ENCODE measurements at places on chromosomes 5 and 9. TPM values are rescaled to one million over a fixed set of nuclear protein-coding genes. Genes with fewer than 3 reads are reported as not detected.

DNA sequence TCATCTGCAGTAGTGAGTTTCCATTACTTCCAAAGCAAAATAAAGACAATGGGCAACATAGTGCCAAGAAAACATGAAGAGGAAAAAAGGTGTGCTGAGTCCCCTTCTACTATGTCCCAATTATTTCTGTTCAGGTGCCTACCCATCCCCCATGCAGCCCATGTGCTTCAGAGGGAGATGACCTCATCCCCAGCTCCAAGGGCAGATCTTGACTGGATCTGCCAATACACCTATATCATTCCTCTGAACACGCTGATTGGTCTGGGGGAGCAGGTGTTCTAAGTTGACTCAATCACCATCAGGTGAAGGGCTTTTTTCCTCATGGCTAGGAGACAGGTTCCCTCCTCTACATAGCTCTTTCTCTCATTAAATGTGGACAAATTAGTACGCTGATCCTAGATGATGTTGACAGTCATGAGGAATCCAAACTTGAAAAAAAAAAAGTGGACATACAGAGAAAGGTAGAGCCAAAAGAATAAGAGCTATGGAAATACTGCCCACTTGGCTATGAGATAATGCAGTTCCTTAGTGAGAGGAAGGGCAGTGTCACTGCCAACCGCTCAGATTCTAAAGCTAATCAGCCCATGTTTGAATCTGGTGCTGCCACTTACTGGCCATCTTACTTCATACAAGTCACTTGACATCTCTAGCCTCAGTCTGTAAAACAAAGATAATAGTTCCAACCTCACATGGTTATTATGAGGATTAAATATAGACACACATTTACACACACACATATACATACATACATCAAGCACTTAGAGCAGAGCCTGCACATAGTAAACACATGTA is 23.1 kb downstream of the PRELID2 start:
- no peaks in the 10 kb centered on the region for H3K27me3 ChIP-seq
- no peak overlapping the region for H3K27ac ChIP-seq
- no peak overlapping the region for H3K4me3 ChIP-seq
- DNase-seq: peak; percentile 22
- H3K4me1 ChIP-seq: no peaks in the 10 kb centered on the region

GRCh38 chr9:15121630-15122029 is 185.4 kb downstream of the TTC39B start:
- no peaks in the 10 kb centered on the region for H3K36me3 ChIP-seq
- no peak for DNase-seq
- H3K4me3 ChIP-seq: no peak overlapping the region
- no peak overlapping the region for H3K27ac ChIP-seq
- no peaks in the 10 kb centered on the region for H3K4me1 ChIP-seq

GRCh38 chr5:59416451-59416850 is 477.1 kb downstream of the PDE4D start:
- H3K36me3 ChIP-seq: no peaks in the 10 kb centered on the region
- no peak overlapping the region for H3K27ac ChIP-seq
- H3K27me3 ChIP-seq: no peaks in the 10 kb centered on the region
- peaks cover 3% of the 10 kb centered on the region for H3K4me1 ChIP-seq
- H3K4me3 ChIP-seq: no peak overlapping the region

DNA sequence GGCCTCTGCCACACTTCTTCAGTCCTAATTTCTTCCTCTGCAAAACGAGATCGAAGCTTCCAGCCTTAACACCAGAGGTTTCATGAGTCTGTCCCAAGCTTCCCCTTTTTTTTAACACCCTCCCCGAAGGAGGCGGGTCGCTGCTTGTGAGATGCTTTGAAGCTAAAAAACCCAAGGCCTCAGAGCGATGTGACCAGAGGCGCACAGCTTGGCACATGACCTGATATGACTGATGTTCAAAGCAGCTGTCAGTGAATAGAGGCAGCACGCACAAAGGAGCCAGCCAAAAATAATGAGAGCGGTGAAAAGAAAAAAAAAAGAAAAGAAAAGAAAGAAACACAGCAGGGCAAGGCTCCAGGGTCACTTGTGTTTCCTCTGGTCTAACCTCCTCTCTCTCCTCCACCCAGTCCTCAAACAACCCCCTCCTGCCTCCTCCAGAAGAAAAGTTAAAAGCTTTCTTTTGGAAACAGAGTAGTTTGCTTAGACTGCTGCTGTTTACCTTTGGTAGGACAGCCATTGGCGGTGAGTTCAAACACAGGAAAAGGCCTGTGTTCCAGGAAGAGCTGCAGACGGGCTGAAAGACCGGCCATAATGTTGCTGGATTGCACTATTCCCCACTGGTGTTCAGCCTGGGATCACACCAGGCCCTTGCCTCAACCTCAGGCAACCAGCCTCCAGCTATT is 10.9 kb upstream of the ZNF366 start:
- H3K4me1 ChIP-seq: no peaks in the 10 kb centered on the region
- no peak for DNase-seq
- H3K4me3 ChIP-seq: no peak overlapping the region
- peaks cover 2% of the 10 kb centered on the region for H3K27me3 ChIP-seq

- H3K27ac ChIP-seq: peak overlapping the region; percentile 99
- no peaks in the 10 kb centered on the region for H3K4me1 ChIP-seq
- no peak for DNase-seq
- H3K27me3 ChIP-seq: no peaks in the 10 kb centered on the region
- H3K4me3 ChIP-seq: peak overlapping the region; percentile 72
Observed at GRCh38 chr5:56908942-56909293, 478 bp upstream of the SETD9 start.

DNA sequence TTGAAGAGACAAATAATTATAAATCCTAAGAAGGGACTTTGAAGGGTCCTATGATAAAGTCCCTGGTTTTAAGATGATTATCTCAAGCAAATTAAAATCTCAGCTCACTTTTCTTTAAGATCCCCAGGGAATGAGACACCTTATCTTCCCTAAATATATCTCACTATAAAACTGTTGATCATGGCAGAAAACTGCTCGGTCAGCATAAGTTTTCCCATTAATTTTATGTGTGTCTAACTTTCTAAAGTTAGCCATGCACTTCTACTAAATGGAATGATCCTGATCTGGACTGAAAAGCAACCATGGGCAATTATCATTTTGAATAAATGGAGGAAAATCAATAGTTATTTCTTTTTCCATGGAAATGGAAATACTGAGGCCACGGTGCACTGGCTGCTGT is 314.5 kb downstream of the TRPM3 start:
- H3K27me3 ChIP-seq: no peaks in the 10 kb centered on the region
- no peak overlapping the region for H3K4me3 ChIP-seq
- H3K4me1 ChIP-seq: no peaks in the 10 kb centered on the region
- no peak overlapping the region for H3K27ac ChIP-seq
- no peak for DNase-seq

- H3K4me3 ChIP-seq: no peak overlapping the region
- no peak overlapping the region for H3K27ac ChIP-seq
- no peak for DNase-seq
- H3K27me3 ChIP-seq: no peaks in the 10 kb centered on the region
Observed at GRCh38 chr5:178483620-178484019, 106.6 kb downstream of the COL23A1 start.

- H3K27me3 ChIP-seq: no peaks in the 10 kb centered on the region
- no peak overlapping the region for H3K27ac ChIP-seq
- H3K4me3 ChIP-seq: no peak overlapping the region
- no peak for DNase-seq
- no peaks in the 10 kb centered on the region for H3K36me3 ChIP-seq
Observed at GRCh38 chr9:125759764-125760129, 12.6 kb downstream of the PBX3 start.

DNA sequence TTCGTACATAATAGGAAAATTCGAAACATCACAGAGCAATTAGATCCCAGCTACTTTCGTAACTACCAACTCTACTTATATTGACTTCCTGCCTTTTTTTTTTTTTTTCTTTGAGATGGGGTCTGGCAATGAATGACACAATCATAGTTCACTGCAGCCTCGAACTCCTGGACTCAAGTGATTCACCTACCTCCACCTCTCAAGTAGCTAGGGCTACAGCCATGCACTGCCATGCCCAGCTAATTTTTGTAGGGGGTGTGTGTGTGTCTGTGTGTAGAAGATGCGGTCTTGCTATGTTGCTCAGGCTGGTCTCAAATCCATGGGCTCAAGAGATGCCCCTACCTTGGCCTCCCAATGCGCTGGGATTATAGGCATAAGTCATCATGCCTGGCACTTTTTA is 5.8 kb upstream of the PAIP2 start:
- DNase-seq: no peak
- H3K4me1 ChIP-seq: no peaks in the 10 kb centered on the region
- H3K27ac ChIP-seq: no peak overlapping the region
- no peaks in the 10 kb centered on the region for H3K27me3 ChIP-seq
- no peak overlapping the region for H3K4me3 ChIP-seq
- H3K36me3 ChIP-seq: peaks cover 3% of the 10 kb centered on the region

- H3K36me3 ChIP-seq: no peaks in the 10 kb centered on the region
- no peak overlapping the region for H3K27ac ChIP-seq
- no peaks in the 10 kb centered on the region for H3K4me1 ChIP-seq
- peak; percentile 36 for DNase-seq
Observed at GRCh38 chr9:86614871-86615849, 260.9 kb upstream of the TUT7 start.

DNA sequence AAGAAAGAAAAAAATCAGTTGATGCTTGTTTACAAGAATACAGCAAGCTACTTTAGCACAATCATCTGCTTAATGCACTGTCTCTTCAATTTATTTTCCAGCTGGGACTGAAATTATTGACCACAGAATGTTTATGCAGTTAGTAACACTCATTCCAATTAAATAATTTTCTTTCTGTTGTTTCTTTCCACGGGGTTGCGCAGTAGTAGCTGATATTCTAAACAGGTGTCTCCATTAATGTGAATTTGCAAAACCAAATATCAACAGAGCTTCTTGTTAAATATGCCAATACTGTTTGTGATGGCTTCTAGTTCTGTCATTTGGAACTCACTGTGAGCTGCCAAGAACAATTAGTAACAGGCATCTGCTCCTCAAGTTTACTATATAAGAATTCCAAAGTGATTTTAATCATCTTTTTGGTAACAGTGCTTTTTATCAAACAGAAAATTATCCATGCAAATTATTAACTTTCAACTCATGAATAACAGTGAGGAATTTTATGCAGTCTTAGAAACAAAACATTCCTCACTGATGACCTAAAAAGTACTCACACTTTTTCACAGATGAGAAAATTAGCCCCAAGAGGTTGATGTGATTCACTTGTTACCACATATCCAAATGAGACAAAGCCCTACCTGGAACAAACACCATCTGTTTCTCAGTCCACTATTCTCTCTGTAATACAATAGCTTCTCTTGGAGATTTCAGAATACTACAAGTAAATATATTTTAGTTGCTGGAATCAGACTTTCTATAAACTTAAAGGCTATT is 567.6 kb upstream of the RGMB start:
- DNase-seq: no peak
- H3K4me3 ChIP-seq: no peak overlapping the region
- H3K4me1 ChIP-seq: no peaks in the 10 kb centered on the region
- no peak overlapping the region for H3K27ac ChIP-seq

DNA sequence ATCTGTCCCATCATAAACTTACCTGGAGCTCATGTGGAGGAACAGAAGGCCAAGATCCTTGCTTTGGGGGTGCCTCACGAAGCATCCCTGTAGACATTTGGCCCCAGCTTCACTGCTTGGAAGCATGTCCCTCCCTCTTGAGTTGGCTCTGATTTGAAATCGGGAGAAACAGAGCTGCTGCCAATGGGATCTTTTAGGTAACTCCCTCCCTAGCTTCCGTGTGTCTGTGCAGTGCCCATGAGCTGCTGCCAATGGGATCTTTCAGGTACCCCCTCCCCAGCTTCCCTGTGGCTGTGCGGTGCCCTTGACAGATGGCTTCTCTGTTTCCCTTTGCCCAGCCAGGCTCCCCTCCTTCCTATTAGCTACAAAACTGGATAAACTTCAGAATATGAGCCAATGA is 178.0 kb downstream of the NR3C1 start:
- DNase-seq: no peak
- no peak overlapping the region for H3K27ac ChIP-seq
- no peak overlapping the region for H3K4me3 ChIP-seq
- no peaks in the 10 kb centered on the region for H3K27me3 ChIP-seq

DNA sequence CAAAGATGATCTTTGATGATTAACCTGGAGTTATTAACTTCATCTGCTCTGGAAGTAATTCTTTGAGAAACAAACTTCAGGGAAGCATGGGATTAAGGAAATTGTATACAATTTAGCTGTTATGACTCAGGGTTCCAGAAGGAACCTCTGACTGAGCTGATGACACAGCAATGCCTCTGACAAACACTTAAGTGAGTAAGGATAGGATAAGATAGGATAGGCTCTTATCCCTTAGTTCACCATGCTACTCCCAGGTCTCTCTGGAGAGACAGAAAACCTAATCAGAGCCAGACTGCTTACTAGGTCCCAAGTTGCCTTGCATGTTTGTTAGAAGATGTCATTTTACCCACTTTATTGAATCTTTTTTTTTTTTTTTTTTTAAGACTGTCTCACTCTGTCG is 12.6 kb upstream of the TMEM38B start:
- H3K27me3 ChIP-seq: no peaks in the 10 kb centered on the region
- H3K4me3 ChIP-seq: no peak overlapping the region
- H3K36me3 ChIP-seq: no peaks in the 10 kb centered on the region

- H3K27ac ChIP-seq: no peak overlapping the region
- peaks cover under 1% of the 10 kb centered on the region for H3K27me3 ChIP-seq
Observed at GRCh38 chr9:90517103-90517502, 125.5 kb downstream of the DIRAS2 start.

DNA sequence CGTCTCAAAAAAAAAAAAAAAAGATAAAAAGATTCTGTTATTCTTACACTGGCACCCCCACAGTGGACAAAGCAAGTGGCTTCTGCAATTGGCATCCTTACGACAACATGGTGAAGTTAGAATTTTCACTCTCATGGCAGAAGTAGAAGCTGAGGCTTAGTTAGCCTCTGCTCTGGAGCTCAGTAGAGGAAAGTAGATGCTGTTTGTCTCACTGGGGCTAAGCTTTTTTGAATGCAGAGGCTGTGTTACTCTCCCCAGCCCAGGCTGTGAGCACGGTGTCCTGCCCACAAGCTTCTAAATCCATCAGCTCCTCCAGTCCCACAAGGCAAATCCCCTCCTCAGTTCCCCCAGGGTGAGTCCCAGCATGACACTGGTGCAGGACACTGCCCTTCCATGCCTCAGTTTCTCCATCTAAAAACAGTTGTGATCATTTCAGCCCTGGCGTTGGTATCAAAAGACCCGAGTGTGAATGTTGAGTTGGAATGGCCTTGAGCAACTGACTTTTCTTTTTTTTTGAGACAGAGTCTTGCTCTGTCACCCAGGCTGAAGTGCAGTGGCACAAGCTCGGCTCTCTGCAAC is 22.6 kb upstream of the PHF19 start:
- H3K27ac ChIP-seq: no peak overlapping the region
- no peaks in the 10 kb centered on the region for H3K36me3 ChIP-seq
- H3K27me3 ChIP-seq: peaks cover 3% of the 10 kb centered on the region

- peak; percentile 87 for DNase-seq
- H3K27me3 ChIP-seq: no peaks in the 10 kb centered on the region
- no peak overlapping the region for H3K4me3 ChIP-seq
- no peaks in the 10 kb centered on the region for H3K4me1 ChIP-seq
- peaks cover 79% of the 10 kb centered on the region for H3K36me3 ChIP-seq
Observed at GRCh38 chr9:127503947-127504886, 52.9 kb downstream of the LRSAM1 start.

- H3K36me3 ChIP-seq: no peaks in the 10 kb centered on the region
- H3K4me3 ChIP-seq: no peak overlapping the region
- peaks cover 2% of the 10 kb centered on the region for H3K27me3 ChIP-seq
- H3K4me1 ChIP-seq: no peaks in the 10 kb centered on the region
Observed at GRCh38 chr9:129712634-129713401, 40.0 kb downstream of the PTGES start.

The GGTA1 gene
- 0.67 TPM for polyA plus RNA-seq

The SPAG8 gene
- not detected for polyA plus RNA-seq

The DNAI1 gene
- not detected for polyA plus RNA-seq

The GPX3 gene
- polyA plus RNA-seq: 191 TPM

The DNAH5 gene
- polyA plus RNA-seq: not detected

The HACD4 gene
- 0.22 TPM for polyA plus RNA-seq

The ADCY2 gene
- polyA plus RNA-seq: 2.5 TPM
